ENCODE measurements at places on chromosomes 16 and 17.

GRCh38 chr17:36544044-36544306 is 744 bp upstream of the GGNBP2 start:
- no peak for DNase-seq

GRCh38 chr17:45332505-45332904 is 15.7 kb upstream of the MAP3K14 start:
- DNase-seq = no peak

- no peak for DNase-seq
Observed at GRCh38 chr16:10946308-10946707, 1.9 kb downstream of the CLEC16A start.

DNA sequence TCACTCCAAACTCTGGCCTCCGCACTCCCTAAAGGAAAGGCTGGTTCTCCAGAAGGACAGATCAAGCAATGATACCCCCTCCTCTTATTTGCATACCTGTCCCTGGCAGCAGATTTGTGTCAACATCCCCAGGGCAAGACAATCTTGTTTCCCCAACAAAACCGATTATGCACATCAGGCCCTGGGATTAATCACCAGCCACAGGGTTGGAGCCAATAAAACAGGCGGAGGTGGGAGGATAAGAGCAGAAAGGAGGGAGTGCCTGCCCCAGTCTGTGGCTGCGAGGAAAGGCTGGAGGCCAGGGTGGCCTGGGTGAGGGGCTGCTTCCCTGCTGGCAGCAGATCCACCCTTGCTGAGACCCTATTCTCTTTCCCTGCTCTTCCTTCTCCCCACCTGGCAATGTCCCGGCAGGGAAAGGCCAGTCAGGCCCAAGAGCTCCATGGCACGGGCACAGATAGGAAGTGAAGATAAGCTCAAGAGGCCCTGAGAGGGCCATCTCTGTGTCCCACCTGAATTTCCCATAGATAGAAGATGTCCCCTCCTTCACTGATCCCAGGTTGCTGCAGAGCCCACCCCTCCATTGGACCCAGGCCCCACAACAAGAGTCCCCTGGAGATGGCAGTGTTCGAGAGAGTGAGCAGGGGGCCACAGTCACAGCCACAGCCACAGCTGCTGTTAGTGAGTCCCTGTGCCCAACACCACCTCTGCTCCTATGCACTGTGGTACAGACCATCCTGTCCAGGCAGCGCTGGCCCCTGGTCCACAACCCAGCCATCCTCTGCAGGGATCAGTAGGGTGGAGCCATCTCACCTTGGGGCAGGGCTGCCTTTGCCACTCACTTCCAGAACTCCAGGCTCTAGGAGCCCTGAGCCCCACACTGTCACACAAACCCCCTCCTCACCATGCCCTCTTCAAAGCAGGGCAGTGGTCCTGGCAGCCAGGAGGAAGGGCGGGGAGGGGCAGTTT is 137.5 kb downstream of the SDK2 start:
- DNase-seq = no peak

Measured in activated T-helper 1 cell treated with anti-CD3 and anti-CD28 coated beads, Interleukin-2, amount 50 U/mL, for 16 hours (primary cell).